ENCODE measurements at places on chromosomes 4 and X.
A peak's percentile ranks its signal among the peaks of the same experiment; 100 is the strongest.

- no peak for DNase-seq
- H3K27me3 ChIP-seq, result no peaks in the 10 kb centered on the region
These were observed 126.4 kb upstream of the SMIM10 start for GRCh38 chrX:134864431-134864830.

GRCh38 chr4:24920008-24920407, 7.2 kb upstream of the CCDC149 start:
- H3K27ac ChIP-seq, result no peak overlapping the region
- H3K36me3 ChIP-seq, result peaks cover 3% of the 10 kb centered on the region
- no peak overlapping the region for H3K4me3 ChIP-seq
- peaks cover 15% of the 10 kb centered on the region for H3K4me1 ChIP-seq
- DNase-seq, result no peak

DNA sequence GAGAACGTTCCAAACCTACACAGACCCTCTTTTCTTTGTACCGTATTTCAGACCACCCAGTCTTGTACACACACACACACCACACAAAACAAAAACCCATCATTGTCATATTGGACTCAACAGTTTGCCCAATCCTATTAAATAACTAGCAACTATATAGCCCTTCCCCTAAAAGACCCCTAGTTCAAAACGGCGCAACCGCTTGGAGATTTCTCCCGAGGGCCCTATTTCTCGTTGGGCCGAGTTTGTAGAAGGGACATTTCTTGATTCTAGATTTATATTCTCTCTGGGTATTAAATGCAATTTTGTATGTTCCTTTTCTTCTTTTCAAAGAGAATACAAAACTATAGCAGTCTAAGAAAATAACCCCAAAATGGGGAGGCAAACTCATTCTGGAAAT, 547 bp upstream of the PDGFRA start:
- peak overlapping the region; percentile 91 for H3K4me3 ChIP-seq
- H3K27ac ChIP-seq, result peak overlapping the region; percentile 94
- H3K27me3 ChIP-seq, result no peaks in the 10 kb centered on the region
- H3K4me1 ChIP-seq, result peaks cover 51% of the 10 kb centered on the region

- no peak for DNase-seq
- no peaks in the 10 kb centered on the region for H3K27me3 ChIP-seq
- peaks cover 2% of the 10 kb centered on the region for H3K36me3 ChIP-seq
- H3K4me3 ChIP-seq, result no peak overlapping the region
These were observed 294.1 kb downstream of the GBA3 start for GRCh38 chr4:22986881-22987280.

GRCh38 chrX:47030339-47030738, 47.9 kb upstream of the RGN start:
- no peaks in the 10 kb centered on the region for H3K36me3 ChIP-seq
- H3K4me1 ChIP-seq, result peaks cover 5% of the 10 kb centered on the region
- no peak for DNase-seq
- H3K27ac ChIP-seq, result no peak overlapping the region
- no peaks in the 10 kb centered on the region for H3K27me3 ChIP-seq

DNA sequence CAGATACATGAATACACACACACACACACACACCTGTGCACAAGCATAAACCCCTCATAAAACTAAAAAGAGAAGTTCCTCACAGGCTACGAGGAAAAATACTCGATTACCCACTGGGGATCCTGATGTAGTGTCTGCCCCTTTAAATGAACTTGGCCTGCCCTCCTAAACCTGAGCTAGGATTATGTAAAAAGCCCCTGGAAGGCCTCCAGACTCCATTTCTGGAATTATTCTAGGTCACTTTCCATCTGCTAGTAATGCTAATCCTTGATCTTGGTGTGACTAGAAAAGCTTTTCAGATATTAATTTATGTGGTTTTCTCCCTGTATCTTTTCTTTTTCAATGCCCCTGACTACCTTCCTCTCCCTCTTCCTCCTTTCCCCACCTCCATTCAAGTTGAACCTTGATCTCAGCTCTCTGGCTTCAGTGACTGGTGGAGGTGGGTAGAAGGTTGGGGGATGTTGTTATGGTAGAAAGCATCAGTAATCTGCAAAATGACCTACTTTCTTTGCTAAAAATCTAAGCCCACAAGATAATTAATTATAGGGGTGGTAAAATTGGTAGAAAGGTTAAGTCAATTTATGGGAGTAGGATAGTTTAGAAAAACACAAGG, 25.5 kb upstream of the ZNF330 start:
- no peak overlapping the region for H3K4me3 ChIP-seq
- H3K27me3 ChIP-seq, result peaks cover 37% of the 10 kb centered on the region
- H3K4me1 ChIP-seq, result no peaks in the 10 kb centered on the region
- no peak for DNase-seq
- H3K36me3 ChIP-seq, result no peaks in the 10 kb centered on the region

- no peak overlapping the region for H3K27ac ChIP-seq
- no peaks in the 10 kb centered on the region for H3K36me3 ChIP-seq
- no peaks in the 10 kb centered on the region for H3K27me3 ChIP-seq
- no peaks in the 10 kb centered on the region for H3K4me1 ChIP-seq
- no peak for DNase-seq
- H3K4me3 ChIP-seq, result no peak overlapping the region
These were observed 458.1 kb upstream of the INTU start for GRCh38 chr4:127174616-127175015.

DNA sequence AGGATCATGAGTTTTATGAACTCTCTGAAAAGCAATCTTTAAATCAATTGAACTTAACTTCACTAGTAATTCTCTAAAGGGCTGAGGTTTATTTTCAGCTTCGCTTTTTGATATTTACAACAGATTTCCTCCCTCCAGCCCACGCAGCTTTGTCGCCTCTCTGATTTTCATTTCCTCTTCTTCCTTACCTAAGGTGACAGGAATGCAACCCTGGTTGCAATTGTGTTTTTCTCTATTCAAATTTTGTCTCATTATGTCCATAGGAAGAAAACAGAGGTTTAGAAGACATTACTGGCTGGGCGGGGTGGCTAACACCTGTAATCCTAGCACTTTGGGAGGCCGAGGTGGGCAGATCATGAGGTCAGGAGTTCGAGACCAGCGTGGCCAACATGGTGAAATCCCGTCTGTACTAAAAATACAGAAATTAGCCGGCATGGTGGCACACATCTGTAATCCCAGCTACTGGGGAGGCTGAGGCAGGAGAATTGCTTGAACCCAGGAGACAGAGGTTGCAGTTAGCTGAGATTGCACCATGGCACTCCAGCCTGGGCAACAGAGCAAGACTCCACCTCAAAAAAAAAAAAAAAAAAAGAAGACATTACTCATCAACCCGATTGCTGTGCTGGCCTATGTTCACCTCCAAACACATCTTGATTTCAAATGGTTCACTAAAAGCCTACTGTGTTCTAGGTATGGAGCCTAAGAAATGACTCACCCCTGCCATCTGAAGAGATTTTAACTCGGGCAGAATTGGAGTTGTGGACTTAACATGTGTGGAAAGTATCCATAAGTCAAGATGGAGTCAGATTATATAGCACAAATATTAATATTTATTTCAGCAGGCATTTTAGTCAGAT, 36.8 kb downstream of the VSIG4 start:
- peaks cover 2% of the 10 kb centered on the region for H3K27me3 ChIP-seq
- no peak for DNase-seq
- no peaks in the 10 kb centered on the region for H3K4me1 ChIP-seq
- no peaks in the 10 kb centered on the region for H3K36me3 ChIP-seq

GRCh38 chr4:139633661-139634060, 32.0 kb upstream of the MGST2 start:
- DNase-seq, result no peak
- peak overlapping the region; percentile 23 for H3K4me3 ChIP-seq
- no peak overlapping the region for H3K27ac ChIP-seq
- peaks cover 14% of the 10 kb centered on the region for H3K27me3 ChIP-seq
- H3K4me1 ChIP-seq, result peaks cover 2% of the 10 kb centered on the region
- peaks cover 5% of the 10 kb centered on the region for H3K36me3 ChIP-seq

- no peaks in the 10 kb centered on the region for H3K27me3 ChIP-seq
- no peaks in the 10 kb centered on the region for H3K4me1 ChIP-seq
- no peaks in the 10 kb centered on the region for H3K36me3 ChIP-seq
- no peak overlapping the region for H3K4me3 ChIP-seq
These were observed 97.7 kb downstream of the DGKK start for GRCh38 chrX:50372966-50373365.

Measured in chondrocyte (in vitro differentiated cells).